ENCODE measurements at places on chromosomes 3 and 15. TPM values are rescaled to one million over a fixed set of nuclear protein-coding genes. Genes with fewer than 3 reads are reported as not detected.

Gene OR5K2
- not detected for total RNA-seq

Gene FAM107A
- 30.5 TPM for total RNA-seq

Gene XCR1
- total RNA-seq = 1.7 TPM

Gene ACAN
- 0.09 TPM for total RNA-seq

Gene GJD2
- not detected for total RNA-seq

Gene FNDC3B
- total RNA-seq = 149 TPM

Gene GPR176
- total RNA-seq = 4.6 TPM

Gene PEX11A
- total RNA-seq = 5.1 TPM

Gene LRRC2
- 8.3 TPM for total RNA-seq

Gene MUC20
- total RNA-seq = 13.6 TPM

Gene IMPG2
- 1.0 TPM for total RNA-seq

Gene GCSAM
- total RNA-seq = 8.9 TPM

Gene PLA2G4B
- 13.1 TPM for total RNA-seq

Gene BAHD1
- total RNA-seq = 23.6 TPM

Gene ANKRD63
- total RNA-seq = not detected

Gene BNC1
- total RNA-seq = 0.30 TPM

Gene NAALADL2
- total RNA-seq = 3.5 TPM

Gene RBP2
- not detected for total RNA-seq

Gene ULK3
- total RNA-seq = 62.8 TPM

Gene TRIM42
- total RNA-seq = not detected

Gene NANOGP8
- total RNA-seq = not detected

Gene CCK
- not detected for total RNA-seq

Gene ZNF774
- total RNA-seq = 3.0 TPM

Gene IQCF5
- not detected for total RNA-seq

Gene TICRR
- total RNA-seq = 0.64 TPM

Gene PRSS50
- not detected for total RNA-seq

Gene ADCY5
- total RNA-seq = 14.0 TPM

Gene CELF6
- total RNA-seq = 2.3 TPM

Gene FAM227B
- 5.7 TPM for total RNA-seq

Gene SCG3
- not detected for total RNA-seq

Gene ADGRG7
- total RNA-seq = not detected

Gene GFM1
- 46.0 TPM for total RNA-seq

Gene TGM5
- not detected for total RNA-seq

Gene PARP9
- 72.6 TPM for total RNA-seq

Gene CRYGS
- total RNA-seq = 5.9 TPM

Gene CPLX3
- total RNA-seq = 29.5 TPM

Gene U2SURP
- 116 TPM for total RNA-seq

Gene CNTN3
- total RNA-seq = 5.1 TPM

Gene ZDHHC23
- 9.4 TPM for total RNA-seq

Gene GATA2
- total RNA-seq = 17.5 TPM

Gene IL16
- total RNA-seq = 159 TPM

Gene GRK7
- 0.20 TPM for total RNA-seq

Gene TM6SF1
- total RNA-seq = 10.3 TPM

Gene CMTM8
- 2.2 TPM for total RNA-seq

Gene NR2E3
- total RNA-seq = not detected

Gene CCR4
- 7.5 TPM for total RNA-seq

Gene XYLB
- 2.2 TPM for total RNA-seq

Gene USP13
- 7.7 TPM for total RNA-seq

Gene TM4SF1
- total RNA-seq = 183 TPM

Gene PLSCR4
- total RNA-seq = 31.8 TPM

Gene TYRO3
- total RNA-seq = 33.5 TPM

Gene GOLGA6A
- total RNA-seq = not detected

Gene SHC4
- not detected for total RNA-seq

Gene AMOTL2
- 50.6 TPM for total RNA-seq

Gene GADL1
- not detected for total RNA-seq
